CD4-positive, alpha-beta T cell (primary cell): ENCODE measurements at places on chromosomes 11 and 22. TPM values are rescaled to one million over a fixed set of nuclear protein-coding genes. Genes with fewer than 3 reads are reported as not detected.

KCNA4 gene
- not detected for total RNA-seq

ADAMTS8 gene
- not detected for total RNA-seq

KCNQ1 gene
- total RNA-seq = 33.1 TPM

MAJIN gene
- total RNA-seq = 0.50 TPM

RELT gene
- total RNA-seq = 107 TPM

NAP1L4 gene
- 285 TPM for total RNA-seq

SEPTIN5 gene
- total RNA-seq = 0.71 TPM

ANO5 gene
- not detected for total RNA-seq

CNIH2 gene
- total RNA-seq = 6.2 TPM

SLC22A8 gene
- total RNA-seq = not detected

KDELR3 gene
- not detected for total RNA-seq

ZC3H12C gene
- total RNA-seq = 0.05 TPM

C11orf91 gene
- total RNA-seq = not detected

LINC01488 gene
- not detected for total RNA-seq

POU2AF3 gene
- total RNA-seq = not detected

EIF4G2 gene
- 1,008 TPM for total RNA-seq

OR2D2 gene
- total RNA-seq = not detected

BIK gene
- total RNA-seq = 1.6 TPM

MPZL3 gene
- total RNA-seq = 30.2 TPM

SCGB1A1 gene
- total RNA-seq = not detected

MS4A3 gene
- total RNA-seq = not detected

LTO1 gene
- total RNA-seq = 33.5 TPM

MUC5AC gene
- total RNA-seq = not detected

RFPL1 gene
- total RNA-seq = not detected

TMEM25 gene
- 18.5 TPM for total RNA-seq

NKAPD1 gene
- total RNA-seq = 14.8 TPM

ALDH3B1 gene
- total RNA-seq = 0.44 TPM

ARHGAP8 gene
- total RNA-seq = 5.7 TPM

JAML gene
- total RNA-seq = 30.3 TPM

SESN3 gene
- total RNA-seq = 69.1 TPM
